ENCODE measurements at places on chromosomes 2 and 18. TPM values are rescaled to one million over a fixed set of nuclear protein-coding genes. Genes with fewer than 3 reads are reported as not detected.

DNA sequence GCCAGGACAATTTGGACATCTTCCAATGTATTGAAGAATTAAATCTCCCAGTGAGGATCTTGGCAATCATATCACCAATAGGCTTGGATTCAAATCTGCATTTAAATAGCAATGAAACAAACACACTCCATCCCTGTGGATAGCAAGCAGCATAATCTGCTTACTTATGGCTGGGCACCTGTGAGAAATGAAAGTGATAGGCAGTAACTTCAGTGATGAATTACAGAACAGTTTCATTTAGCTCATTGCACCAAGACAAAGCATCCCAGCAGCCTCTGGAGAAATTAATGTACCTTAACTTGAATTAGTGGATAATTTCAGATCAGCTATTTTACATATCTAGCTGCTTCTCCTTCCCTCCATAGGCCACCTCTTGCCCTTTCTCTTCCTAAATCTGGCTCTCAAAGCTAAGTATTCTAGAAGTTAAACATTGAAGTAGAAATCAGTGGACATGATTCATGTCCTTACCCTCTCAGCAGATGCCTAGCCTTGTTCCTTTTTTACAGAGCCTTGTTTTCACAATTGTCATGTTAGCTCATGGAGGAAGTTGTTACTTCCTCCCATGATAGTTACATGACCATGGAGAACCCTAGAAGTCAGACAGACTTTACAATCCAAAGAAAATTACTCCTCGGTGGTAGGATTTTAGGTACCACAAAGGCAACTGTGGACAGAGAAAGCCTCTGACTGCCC lies 88.5 kb upstream of the TACR1 start:
- H3K4me1 ChIP-seq, result peaks cover 18% of the 10 kb centered on the region
- H3K27me3 ChIP-seq, result no peaks in the 10 kb centered on the region
- H3K36me3 ChIP-seq, result no peaks in the 10 kb centered on the region
- H3K27ac ChIP-seq, result no peak overlapping the region
- H3K4me3 ChIP-seq, result no peak overlapping the region

DNA sequence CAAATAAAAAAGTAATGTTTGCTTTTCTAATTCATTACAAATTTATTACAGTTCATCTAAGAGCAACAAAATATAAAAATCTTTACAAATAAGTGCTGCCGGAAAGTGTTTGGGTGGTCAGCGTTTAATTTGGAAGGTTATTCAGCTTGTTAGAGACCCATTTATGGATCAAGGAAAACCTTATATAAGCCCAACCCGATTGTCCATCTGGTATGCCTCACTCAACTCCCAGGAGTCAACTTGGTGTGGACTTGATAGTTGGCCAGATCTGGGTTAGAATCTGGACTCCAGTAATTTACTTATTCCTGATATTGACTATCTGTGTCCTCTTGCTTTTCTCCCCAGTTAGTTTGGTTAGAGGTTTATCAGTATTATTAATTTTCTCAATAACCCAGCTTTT lies 106.2 kb downstream of the KCTD1 start:
- no peaks in the 10 kb centered on the region for H3K27me3 ChIP-seq
- H3K4me3 ChIP-seq, result no peak overlapping the region
- no peak overlapping the region for H3K27ac ChIP-seq

DNA sequence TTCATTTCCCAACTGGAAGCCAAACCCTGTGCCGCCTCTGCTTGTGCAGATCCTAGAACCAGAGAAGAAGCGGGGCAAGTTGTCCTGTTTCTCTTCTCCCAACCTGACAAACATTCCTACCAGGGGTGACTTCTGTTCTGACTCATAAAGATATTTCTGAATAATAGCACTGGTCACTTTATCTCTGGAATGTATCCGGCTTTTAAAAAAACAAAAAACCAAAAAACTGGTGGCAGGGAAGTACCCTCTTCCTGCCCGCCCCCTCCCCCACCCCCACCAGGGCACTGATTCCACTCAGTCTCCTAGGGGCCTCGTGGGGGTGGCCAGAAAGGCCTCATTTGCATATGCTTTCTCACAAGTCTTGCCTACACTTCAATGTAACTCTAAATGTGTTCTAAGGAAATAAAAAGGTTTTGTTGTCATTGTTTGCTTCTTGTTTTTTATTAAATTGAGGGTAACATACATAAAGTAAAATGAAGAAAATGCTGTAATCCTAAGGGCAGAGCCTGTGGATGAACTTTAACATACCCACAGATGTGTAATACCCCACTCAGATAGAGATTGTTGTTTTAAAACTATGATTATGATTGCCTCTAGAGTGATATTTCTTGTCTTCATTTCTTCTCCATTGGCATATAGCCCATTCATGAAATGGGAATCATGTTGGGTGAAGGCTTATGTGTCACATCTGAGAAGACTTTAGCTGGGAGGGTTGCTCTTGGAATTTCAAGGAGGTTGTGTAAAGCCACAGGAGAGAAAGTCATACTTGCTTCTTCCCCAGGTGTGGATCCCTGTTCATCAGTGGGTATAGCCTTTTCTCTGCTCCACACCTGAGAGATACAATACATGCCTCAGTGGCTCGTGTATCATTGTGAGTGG lies 5.3 kb upstream of the FOSL2 start:
- H3K4me3 ChIP-seq, result no peak overlapping the region
- H3K4me1 ChIP-seq, result peaks cover 29% of the 10 kb centered on the region
- H3K27me3 ChIP-seq, result no peaks in the 10 kb centered on the region
- peak; percentile 91 for DNase-seq

DNA sequence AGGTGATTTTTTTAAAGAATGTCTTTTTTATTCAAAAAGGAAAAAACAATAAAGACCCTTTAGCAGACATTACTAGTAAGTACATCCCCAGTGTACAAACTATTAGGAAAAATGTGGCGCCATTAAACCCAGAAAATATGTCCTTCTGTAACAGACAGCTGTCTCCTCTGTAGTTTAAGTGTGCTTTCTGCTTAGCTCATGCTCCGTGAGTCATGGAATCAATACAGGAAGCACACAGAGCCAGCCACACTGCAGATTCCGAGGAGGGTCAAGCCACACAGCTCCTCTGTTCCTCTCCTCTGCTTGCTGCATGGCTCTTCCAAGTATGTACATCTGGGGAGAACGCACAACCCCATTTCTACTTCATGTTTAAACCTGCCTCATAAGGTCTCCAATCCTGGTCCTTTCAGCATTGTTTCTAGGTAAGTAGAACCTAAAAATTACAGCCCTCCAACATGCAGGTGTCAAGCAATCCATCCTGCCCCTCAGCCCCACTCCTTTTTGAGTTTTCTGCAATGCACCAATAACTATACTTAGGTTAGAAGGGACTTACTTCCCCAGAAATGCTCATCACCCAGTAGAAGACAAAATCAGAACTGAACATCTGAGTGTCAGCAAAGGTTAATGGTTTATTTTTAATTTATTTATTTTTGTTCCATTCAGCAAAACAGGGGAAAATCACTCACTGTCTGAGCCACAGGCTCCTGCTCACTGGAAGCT lies 37.5 kb downstream of the ACVR1 start:
- H3K4me3 ChIP-seq, result peak overlapping the region; percentile 31
- H3K27ac ChIP-seq, result peak overlapping the region; percentile 90
- peaks cover 12% of the 10 kb centered on the region for H3K36me3 ChIP-seq
- DNase-seq, result peak; percentile 70
- no peaks in the 10 kb centered on the region for H3K27me3 ChIP-seq
- peaks cover 53% of the 10 kb centered on the region for H3K4me1 ChIP-seq

- no peak overlapping the region for H3K27ac ChIP-seq
- H3K36me3 ChIP-seq, result no peaks in the 10 kb centered on the region
- peaks cover 5% of the 10 kb centered on the region for H3K27me3 ChIP-seq
- H3K4me3 ChIP-seq, result no peak overlapping the region
- DNase-seq, result no peak
These were observed 144.7 kb downstream of the FAM210A start for GRCh38 chr18:13581496-13582177.

- H3K36me3 ChIP-seq, result no peaks in the 10 kb centered on the region
- H3K27me3 ChIP-seq, result no peaks in the 10 kb centered on the region
- peak overlapping the region; percentile 81 for H3K27ac ChIP-seq
- no peak for DNase-seq
- no peak overlapping the region for H3K4me3 ChIP-seq
These were observed 26.4 kb upstream of the CYTIP start for GRCh38 chr2:157470321-157470720.

DNA sequence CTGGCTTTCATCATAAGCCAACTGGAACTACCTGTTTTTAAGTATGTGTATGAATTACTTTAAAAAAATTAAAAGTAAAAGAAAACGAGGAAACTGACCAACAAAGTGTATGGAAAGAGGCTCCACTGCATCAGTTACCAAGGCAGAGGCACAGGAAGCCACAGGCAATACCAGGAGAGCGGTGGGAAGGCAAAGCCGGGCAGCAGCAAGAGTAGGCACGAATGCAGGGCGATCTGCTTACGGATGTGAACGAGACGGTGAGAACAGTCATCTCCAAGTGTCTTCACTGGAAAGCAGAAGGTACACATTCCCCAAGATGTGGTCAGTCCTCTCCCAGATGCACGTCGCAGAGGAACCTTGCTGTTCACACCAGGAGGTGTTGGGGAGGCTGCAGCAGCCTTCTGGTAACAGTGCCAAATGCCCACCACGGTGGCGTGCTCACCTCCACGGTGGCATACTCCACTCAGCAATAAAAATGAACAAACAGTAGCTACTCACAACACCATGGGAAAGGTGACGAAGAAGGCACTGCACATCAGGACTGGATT lies 43.1 kb downstream of the HS6ST1 start:
- no peaks in the 10 kb centered on the region for H3K36me3 ChIP-seq
- H3K4me1 ChIP-seq, result no peaks in the 10 kb centered on the region

- H3K4me1 ChIP-seq, result peaks cover 22% of the 10 kb centered on the region
- no peak for DNase-seq
- no peak overlapping the region for H3K4me3 ChIP-seq
- H3K36me3 ChIP-seq, result no peaks in the 10 kb centered on the region
- H3K27ac ChIP-seq, result peak overlapping the region; percentile 23
These were observed 50.0 kb upstream of the MBOAT2 start for GRCh38 chr2:9053534-9053931.

Gene DGKD
- 6.5 TPM for total RNA-seq

Gene MDH1B
- total RNA-seq, result 2.2 TPM

Gene TMEM247
- not detected for total RNA-seq

Gene INHA
- total RNA-seq, result 0.29 TPM

DNA sequence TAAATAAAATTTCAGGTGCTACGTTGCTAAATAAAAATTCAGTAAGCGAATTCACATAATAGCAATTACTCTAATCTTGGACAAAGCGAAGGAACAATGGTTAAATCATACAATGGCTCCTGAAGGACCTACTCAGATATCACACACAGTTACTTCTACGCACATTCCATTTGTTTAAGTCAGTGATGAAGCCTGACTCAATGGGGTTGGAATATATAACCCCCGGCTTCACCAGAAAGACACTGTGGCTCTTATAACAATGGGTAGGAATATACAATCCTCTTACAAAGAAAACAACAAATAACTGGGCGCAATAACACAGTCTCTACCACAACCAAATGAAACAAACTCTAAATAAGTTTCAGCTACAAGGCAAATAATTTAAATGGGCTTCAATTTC lies 349.5 kb downstream of the IRS1 start:
- no peak overlapping the region for H3K4me3 ChIP-seq
- no peak for DNase-seq
- H3K36me3 ChIP-seq, result no peaks in the 10 kb centered on the region
- no peaks in the 10 kb centered on the region for H3K27me3 ChIP-seq
- peaks cover 29% of the 10 kb centered on the region for H3K4me1 ChIP-seq

GRCh38 chr2:101038455-101039255 lies 36.6 kb downstream of the RPL31 start:
- H3K27me3 ChIP-seq, result peaks cover 7% of the 10 kb centered on the region
- H3K4me3 ChIP-seq, result no peak overlapping the region
- H3K36me3 ChIP-seq, result no peaks in the 10 kb centered on the region

DNA sequence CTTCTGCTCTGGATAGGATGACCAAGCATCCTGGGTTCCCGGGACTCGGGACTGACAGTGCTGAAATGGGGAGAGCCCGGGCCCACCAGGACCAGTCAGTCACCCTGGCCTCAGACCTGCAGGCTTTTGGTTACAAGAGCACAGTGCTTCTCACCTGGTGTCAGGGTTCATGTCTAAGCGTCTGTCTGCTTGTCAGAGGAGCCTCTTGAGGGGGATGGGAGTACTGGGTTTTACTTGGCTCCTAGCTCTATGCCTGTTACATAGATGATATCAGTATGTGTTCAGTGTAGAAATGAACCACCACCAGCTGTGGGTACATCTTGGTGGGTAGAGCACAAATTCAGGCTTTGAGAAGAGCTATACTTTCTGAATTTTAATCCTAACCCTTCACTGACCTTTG lies 29.9 kb downstream of the PCARE start:
- no peaks in the 10 kb centered on the region for H3K4me1 ChIP-seq
- peaks cover 3% of the 10 kb centered on the region for H3K27me3 ChIP-seq
- DNase-seq, result no peak

Gene TGFA
- not detected for total RNA-seq

Gene MBP
- total RNA-seq, result 2.2 TPM

- H3K27ac ChIP-seq, result no peak overlapping the region
- DNase-seq, result no peak
- H3K4me1 ChIP-seq, result no peaks in the 10 kb centered on the region
- no peaks in the 10 kb centered on the region for H3K27me3 ChIP-seq
- no peak overlapping the region for H3K4me3 ChIP-seq
These were observed 85.6 kb downstream of the DDX1 start for GRCh38 chr2:15677141-15677843.

DNA sequence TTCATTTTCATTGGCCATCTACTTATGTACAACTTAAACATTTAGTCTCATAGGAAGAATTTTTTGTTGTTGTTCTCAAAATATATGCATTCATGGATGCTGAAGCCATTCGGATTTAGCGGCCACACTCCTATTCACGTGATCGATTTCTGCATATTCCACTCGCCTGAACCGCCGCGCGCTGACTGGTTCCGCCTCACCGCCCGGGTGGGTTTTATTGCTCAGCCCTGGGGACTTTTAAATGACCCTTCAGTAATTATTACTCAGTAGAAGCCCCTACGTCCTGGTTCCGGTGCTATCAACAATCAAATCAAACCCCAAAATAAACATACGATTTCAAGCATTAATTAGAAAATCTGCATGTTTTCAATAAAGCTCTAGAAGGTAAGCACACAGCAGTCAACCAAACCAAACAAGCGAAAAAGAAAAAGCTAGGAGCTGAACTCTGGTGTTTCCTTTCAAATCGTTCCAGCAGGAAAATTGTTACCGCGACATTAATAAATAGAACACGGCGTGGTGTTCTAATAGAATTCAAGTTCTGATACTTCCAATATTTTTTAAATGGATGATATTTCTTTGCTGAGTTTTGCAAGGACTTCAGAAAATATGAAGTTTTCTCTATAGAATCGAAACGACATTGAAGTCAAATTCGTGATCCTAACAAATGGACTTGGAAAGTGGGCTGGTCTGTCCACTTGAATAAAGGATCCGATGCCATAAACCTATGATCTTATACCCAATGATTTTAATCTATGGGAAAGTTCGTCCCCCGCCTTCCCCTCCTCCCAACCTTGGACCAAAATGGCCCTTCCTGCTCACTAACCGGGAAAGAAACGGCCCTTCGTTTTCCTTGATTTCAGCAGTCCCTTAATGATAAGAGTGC lies 9.3 kb downstream of the PAX3 start:
- H3K4me3 ChIP-seq, result no peak overlapping the region
- H3K27ac ChIP-seq, result no peak overlapping the region
- no peaks in the 10 kb centered on the region for H3K36me3 ChIP-seq
- peaks cover 45% of the 10 kb centered on the region for H3K27me3 ChIP-seq
- no peaks in the 10 kb centered on the region for H3K4me1 ChIP-seq
- DNase-seq, result no peak

Measured in osteoblast (primary cell).